Forelimb muscle (tissue), 1 donor: ENCODE measurements at places on chromosomes 2 and 18. TPM values are rescaled to one million over a fixed set of nuclear protein-coding genes. Genes with fewer than 3 reads are reported as not detected.

ALPG gene
- polyA plus RNA-seq, result not detected

LYPD6 gene
- 2.3 TPM for polyA plus RNA-seq

DNA sequence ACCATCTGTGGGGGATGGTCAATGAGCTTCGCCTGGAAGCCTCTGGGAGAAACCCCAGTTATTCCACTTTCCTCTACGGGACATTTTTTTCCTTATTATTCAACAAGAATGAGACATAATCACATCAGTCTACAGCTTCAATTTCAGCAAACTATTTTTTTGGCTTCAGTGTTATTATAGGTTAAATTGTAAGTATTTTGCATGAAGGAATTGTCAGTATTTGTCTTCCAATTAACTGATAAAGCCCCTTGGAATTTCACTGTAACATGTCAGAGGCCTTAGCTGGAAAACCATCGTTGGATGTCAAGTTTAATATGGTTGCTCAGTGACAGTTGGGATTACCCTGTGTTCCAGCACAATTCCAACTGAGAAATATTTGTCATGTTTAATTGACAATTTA, 480.9 kb upstream of the CHST9 start:
- DNase-seq, result no peak

- DNase-seq, result no peak
These were observed 1.8 kb downstream of the VWC2L start for GRCh38 chr2:214412679-214413078.

DCC gene
- 0.09 TPM for polyA plus RNA-seq
